ENCODE measurements at places on chromosomes 12 and 14.

DNA sequence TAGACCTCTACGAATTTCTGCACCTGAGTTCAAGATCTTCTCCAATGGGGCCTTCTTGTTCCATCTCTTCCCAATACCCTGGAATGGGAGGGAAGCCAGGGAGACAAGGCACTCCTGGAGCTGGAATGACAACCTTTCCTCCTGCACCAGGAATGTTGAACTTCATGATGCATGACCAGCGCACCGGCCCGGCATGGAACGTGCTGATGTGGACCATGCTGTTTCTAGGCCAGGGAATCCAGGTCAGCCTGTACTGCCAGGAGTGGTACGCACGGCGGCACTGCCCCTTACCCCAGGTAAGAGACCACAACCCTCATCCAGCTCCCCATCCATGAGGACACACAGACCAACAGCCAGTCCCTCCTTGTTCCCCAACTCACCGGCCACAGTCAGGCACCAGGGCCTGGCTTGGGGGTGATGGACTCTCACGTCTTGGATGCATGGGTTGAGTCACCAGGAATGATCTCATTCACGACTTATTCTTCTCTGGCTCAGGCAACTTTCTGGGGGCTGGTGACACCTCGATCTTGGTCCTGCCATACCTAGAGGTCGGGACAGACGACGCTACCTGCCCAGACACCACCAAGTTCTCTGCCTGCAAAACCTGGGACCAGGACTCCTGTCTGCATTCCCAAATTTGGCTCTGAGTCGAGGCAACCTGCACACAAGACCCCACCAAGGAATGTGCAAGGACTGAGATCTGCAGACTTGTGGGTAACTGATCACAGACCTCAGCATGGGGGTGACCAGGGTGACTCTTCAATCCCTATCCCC lies 20.5 kb downstream of the SOAT2 start:
- DNase-seq: no peak

GRCh38 chr12:29889737-29890136 lies 106.0 kb upstream of the TMTC1 start:
- no peak for DNase-seq

DNA sequence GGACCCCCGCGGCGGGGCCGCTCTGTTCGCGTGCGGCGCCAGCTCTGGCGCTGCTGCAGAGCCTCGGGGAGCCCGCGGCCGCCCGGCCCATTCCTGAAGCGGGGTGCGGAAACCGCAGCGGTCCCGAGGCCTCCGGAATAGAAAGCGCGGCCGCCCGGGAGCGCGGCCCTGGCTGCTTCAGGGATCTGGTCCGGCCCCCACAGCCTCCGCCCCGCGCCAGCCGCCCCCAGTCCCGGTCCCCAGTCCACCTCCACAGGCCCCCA lies 204 bp downstream of the HSP90AA1 start:
- DNase-seq: no peak

DNA sequence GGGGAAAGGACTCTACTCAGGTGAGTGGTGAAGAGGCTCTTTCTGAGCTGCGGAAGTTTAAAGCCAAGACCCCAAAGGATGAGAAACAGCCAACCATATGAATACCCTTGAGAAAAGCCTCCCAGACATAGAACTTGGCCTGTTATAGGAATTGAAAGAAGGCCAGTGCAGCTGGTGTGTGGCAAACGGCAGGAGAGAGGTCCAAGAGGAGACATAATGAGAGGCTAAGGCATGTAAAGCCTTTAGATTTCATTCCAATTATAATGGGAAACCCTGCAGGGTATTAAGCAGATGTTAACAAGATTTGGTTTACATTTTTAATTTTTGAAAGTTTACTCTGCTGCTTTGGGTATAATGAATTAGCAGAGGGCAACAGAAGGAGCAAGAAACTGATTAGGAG lies 552.1 kb upstream of the FBXO33 start:
- DNase-seq: no peak

DNA sequence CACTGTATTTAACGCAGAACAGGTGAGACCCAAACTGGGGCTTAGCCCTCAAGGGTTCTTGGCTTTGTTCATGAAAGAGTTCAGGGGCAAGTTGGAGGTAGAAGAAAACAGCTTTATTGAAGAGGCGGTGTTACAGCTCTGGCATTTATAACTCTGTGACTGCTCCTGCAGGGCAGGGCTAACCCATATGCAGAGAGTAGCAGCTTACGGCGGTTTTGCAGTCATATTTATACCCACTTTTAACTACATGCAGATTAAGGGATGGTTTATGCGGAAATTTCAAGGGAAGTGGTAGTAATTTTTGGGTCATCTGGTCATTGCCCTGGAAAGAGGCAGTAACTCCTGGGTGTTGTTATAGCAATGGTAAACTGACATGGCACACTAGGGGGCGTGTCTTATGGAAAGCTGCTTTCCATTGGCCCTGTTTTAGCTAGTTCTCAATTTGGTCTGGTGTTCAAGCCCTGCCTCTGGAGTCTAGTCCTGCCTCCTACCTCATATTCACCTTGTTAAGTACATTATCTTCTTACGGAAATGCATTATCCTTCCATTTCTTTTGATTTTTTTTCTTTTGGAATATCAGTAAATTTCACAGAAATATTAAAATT lies 1.8 kb upstream of the IAPP start:
- DNase-seq: no peak

- DNase-seq: no peak
Observed at GRCh38 chr12:128801879-128802391, 21.8 kb downstream of the SLC15A4 start.

DNA sequence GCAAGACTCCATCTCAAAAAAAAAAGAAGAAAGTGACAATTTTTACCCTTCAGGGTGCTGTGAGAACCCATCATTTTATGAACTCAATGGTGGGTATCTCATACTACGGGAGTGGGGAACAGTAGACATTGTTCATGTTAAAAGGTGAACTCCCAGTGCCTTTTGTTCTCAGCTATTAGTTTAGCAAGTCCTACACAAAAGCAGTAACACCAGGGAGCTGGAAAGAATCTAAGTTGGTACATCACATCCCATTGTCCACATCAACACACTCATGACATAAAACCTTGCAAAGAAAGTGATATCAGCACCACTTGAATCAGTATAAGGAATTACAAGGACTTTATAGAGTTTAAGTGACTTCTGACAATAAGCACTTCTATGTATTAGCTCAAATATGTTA lies 47.4 kb upstream of the ABCC9 start:
- no peak for DNase-seq
